ENCODE measurements at places on chromosomes 4 and X.

DNA sequence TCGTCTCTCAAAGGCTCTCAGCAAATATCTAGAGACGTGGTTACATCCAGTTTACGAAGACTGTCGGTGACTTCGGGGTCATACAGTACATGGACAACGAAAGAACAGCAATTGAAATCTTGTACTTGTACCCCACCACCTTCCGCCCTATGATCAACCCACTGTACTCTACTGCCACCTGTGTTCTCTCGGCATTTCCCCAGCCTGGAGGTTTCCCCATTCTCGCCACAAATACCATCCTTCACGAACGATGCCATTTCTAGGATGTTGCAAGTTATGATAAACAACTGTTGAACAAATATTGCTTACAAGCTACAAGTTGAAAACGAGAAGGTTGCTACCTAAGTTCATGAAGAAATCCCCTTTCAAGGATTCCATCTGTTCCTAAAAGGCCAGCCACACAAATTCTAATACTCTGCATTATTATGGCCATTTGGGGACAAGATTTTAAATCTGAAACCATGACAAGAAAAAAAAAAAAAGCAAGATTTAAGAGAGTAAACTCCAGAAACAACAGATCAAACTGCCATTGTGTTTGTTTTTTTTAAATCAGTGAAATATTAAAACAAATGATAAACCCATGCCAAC lies 1.6 kb downstream of the APBB2 start:
- no peak for DNase-seq

DNA sequence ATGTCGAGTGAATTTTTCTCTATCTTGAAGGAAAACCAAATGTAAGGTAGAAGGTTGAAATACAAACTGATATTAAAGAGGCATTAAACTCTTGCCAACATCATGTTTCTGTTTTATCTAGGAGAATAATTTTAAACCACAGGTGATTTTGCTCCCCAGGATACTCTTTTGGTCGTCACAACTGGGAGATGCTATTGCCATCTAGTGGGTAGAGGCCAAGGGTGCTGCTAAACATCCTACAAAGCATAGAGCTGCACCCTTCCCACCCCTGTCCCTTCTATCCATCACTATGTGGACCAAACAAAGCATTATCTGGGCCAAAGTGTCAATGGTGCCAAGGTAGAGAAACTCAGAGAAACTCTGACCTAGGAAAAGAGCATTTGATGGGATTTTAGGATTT lies 154.6 kb upstream of the MAGEB2 start:
- no peak for DNase-seq

DNA sequence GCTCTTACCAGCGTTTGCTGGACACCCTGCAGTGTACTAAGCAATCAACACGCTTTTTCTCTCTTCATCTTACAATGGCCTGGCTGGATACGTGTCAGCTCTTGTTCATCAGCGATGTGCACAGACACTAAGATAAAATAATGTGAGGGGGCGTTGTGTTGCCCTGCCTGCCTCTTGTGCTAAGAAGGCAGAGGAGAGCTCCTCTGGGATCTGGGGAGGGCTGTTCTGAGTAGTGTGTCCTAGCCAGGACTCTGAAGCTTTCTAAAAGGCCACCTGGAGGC lies 49.7 kb downstream of the NELFA start:
- no peak for DNase-seq

DNA sequence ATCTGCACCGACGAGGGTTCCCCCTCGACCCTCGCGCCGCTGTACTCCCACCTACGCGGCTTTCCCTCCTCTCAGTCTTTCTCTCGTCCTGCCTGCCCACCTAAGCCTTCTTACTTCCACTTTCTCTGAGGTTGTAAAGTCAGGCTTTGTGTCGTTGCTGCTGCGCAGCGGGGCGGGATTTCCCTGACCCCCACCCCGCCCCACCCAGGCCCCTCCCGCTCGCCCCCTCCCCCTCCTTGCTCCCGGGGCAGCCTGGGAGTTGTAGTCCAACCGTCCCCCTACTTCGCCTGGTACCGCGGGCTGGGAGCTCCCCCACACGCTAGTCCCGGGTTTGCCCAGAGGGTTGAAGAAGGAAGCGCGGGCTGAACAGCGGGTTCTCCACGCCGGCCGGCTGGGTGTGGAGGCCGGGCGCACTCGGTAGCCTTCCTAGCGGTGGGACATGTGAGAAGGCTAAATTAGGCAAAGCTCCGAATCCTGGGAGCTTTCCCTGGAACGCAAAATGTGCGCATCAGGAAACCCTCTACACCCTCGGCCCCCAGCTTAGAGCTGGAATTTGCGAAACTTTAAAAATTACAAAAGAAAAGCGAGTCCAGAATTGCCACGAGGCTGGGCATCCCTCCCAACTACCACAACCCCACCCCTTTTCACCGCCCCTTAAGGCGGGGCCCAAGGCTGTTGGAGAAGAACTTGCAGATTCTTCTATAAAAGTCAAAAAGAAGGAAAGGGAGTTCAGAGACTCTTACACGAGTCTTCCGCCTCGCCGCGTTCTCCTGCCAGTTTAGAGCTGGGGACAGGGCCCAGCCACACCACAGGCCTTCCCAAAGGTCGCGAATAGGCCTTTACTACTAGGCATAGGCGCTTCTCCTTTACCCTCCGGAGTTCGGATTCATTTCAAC lies at the start of gene ATP11C:
Gene ATP11C (minus strand): TSS at position 153 of the 896 bp plus-strand sequence. CDS start 1,011 bp downstream, outside the sequence.
- DNase-seq = peak; percentile 69

GRCh38 chrX:109886122-109886761 lies 116.7 kb upstream of the TMEM164 start:
- no peak for DNase-seq

DNA sequence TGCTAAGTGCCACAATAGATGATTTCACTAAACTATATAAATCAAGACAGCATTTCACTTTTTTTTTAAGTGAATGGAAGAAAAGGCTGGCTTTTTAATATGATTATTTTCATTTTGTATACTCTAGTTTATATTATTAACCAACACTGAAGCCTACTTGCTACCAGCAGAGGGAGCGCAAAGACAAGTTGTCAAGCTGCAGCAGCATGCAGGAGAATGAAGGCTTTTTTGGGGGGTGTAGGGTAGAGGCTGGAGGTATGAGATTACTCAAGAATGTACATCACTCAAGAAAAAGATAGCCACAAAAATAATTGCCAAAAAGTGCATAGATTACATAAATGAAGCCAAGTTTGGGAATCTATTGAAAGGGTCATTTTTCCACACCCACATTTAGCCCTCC lies 519.5 kb downstream of the FGF13 start:
- DNase-seq = no peak

DNA sequence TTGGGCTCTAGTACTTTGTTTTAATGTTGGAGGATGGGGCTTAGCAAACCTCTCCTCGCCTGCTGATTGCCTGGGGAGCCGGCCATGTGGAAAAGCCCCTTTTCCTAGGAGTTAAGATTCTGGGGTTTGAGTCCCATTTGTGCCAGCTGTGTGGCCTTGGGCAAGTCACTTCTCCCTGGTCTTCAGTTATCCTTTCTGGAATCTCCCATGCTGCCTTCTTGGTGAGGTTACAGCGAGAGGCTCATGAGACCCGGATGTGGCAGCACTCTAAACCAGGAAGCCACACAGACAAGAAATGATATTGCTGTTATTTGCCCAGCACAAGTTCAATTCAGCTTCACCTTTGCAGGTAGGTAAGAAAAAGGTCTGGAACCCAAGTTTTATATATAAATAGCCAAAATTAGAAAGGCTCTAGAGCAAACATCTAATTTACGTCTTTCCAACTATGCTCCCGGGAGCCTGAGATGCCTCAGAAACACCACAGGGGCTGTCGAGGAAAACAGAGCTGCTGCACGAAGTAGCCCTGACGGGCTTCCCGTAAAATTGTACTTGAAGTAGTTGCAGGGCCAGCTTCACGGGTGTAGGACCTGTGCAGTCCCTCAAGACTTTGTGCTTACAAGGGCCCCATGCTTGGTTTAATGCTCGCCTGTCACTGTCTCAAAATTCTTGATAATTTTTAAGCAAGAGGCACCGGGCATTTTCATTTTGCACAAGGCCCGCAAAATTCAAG lies 8.3 kb upstream of the SASH3 start:
- DNase-seq = no peak

GRCh38 chrX:147838465-147839131 lies 73.1 kb upstream of the FMR1 start:
- DNase-seq = no peak

DNA sequence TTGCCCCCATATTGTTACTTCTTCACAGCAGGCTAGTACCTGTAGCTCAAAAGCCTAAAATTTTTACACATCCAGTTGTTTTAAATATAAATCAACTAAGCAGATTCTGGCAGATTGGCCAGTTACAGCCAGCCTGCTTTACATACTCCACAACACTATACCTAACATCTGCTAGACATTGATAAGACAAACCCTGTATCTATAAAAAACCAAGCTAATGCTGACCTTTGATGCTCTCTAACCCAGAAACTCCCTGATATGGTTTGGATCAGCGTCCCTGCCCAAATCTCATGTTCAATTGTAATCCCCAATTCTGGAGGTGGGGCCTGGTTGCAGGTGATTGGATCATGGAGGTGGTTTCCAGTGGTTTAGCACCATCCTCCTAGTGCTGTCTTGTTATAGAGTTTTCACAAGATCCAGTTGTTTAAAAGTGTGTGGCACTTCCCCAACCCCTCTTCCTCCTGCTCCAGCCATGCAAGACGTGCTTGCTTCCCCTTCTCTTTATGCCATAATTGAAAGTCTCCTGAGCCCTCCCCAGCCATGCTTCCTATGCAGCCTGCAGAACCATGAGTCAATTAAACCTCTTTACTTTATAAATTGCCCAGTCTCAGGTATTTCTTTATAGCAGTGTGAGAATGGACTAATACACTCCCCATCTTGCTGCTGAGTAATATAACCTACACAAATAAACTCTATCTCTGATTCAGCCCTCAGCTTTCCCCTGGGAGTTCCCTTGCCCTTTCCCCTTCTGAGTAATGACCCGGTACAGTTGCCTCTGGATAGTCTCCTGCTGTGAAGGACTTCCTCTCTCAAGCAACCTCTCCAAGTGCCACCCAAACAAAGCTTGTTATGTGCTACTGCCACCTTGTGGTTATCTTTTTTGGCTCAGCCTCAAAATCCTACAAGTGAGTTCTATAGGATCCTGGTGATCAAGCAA lies 39.6 kb downstream of the ZCCHC13 start:
- peak; percentile 39 for DNase-seq

GRCh38 chr4:12203945-12204344 lies 775.3 kb upstream of the HS3ST1 start:
- DNase-seq = no peak

- DNase-seq = no peak
These were observed 1685.9 kb upstream of the TENM3 start for GRCh38 chr4:180557348-180557747.

- no peak for DNase-seq
These were observed 133.5 kb downstream of the FRAS1 start for GRCh38 chr4:78190595-78190994.

DNA sequence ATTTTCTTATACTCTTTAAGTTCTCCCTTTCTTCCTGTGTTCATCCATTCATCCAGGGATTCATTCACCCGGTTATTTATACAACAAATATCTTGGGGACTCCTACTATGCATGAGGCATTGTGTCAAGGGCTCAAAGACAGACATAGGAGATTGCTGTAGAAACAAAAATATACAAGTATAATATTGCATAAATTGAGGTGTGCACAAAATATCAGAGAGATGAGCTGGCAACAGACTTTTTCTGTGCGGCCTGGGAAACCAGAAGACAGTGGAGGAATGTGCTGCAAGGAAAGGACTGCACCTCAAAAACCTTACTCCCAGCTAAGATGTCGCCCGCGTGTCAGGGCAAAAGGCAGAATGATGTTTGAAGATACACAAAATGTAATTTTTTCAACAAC lies 9.6 kb downstream of the OTOP1 start:
- no peak for DNase-seq

GRCh38 chr4:142901166-142901662 lies 55.1 kb upstream of the INPP4B start:
- no peak for DNase-seq

- no peak for DNase-seq
These were observed 58.0 kb downstream of the PPEF2 start for GRCh38 chr4:75844151-75844662.

DNA sequence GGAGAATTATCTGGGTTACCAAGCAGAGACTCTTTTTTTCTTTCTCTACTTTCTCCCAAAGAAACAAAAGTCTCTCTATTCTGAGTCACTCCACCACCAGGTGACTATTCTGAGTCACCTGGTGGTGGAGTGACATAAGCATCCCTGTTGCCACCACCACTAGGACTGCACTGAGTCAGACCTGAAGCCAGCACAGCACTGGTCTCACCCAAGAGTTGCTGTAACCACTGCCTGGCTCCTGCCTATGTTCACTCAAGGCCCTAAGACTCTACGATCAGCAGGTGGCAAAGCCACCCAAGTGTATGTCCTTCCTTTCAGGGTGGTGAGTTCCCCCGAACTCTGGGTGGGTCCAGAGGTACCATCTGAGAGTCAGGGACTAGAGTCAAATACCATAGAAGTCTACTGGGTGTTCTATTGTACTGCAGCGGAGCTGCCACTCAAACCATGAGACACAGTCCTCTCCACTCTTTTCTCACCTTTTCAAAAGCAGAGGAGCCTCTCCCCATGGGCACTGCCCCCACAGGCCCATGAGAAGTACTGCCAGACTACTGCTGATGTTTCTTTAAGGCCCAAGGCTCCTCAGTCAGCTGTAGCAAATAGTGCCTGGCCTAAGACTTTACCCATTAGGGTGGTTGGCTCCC lies 209.6 kb upstream of the IRS4 start:
- DNase-seq = no peak

- DNase-seq = no peak
These were observed 30.8 kb upstream of the AFAP1 start for GRCh38 chr4:7970361-7970946.

- no peak for DNase-seq
These were observed 275.1 kb downstream of the GPM6A start for GRCh38 chr4:175536852-175537453.

DNA sequence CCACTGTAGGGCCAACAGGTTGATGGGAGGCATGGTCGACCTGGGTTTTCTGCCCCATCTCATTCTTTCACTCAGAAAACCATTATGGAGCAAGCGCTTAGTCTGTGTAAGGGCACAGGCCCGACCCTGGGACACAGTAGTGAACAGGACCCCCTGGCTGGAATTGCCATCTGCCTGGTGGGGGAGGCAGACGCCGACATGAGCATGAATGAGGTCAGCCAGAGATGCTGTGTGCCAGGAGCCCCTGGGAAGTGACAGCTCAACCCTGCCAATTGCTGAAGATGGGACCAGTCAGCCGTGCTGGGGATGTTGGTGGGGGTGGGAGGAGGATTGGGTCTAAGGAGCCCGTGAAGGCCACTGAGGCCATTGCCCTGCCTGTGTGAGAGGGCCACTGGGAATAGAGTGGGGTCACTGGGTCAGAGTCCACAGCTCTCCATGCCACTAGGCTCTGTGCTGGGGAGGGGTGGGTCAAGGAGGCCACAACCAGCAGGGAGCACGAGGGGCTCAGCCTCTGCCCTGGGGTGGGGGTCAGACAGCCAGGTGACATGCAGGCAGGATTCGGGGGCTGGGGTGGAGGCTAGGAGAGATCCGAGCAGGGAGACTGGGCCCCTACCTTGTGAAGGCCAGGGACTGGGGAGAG lies 31.0 kb downstream of the ZNF185 start:
- no peak for DNase-seq

GRCh38 chr4:24688453-24688852 lies 104.1 kb upstream of the DHX15 start:
- DNase-seq = no peak

All from memory B cell (primary cell).